Left colon (tissue), 2 donors: ENCODE measurements at places on chromosomes 1 and 21.

GRCh38 chr21:34201481-34201858, 128.1 kb downstream of the MRPS6 start:
- DNase-seq: no peak

- no peak for DNase-seq
Measured at GRCh38 chr1:102002057-102002456, 5.3 kb upstream of the OLFM3 start.

GRCh38 chr1:21537932-21538630, 28.9 kb downstream of the ALPL start:
- no peak for DNase-seq

DNA sequence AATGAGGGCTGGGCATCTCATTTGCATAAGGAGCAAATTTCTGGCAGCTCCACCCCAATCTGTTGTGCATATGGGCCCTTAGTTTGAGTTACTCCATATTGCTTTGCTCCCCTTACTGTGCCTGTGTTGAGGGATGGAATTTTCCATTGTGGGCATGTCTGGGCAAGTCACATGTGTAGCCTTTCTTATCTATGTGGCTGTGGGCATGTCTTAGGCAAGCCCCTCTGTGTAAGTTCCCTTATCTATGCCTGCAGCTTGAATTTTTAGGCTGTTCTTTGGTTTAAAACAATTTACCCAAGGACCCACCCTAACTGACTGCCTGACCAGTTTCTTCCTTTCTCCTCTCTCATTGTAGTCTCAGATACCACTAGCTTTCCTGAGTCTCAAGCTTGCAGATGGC, 405.7 kb upstream of the NCAM2 start:
- no peak for DNase-seq

DNA sequence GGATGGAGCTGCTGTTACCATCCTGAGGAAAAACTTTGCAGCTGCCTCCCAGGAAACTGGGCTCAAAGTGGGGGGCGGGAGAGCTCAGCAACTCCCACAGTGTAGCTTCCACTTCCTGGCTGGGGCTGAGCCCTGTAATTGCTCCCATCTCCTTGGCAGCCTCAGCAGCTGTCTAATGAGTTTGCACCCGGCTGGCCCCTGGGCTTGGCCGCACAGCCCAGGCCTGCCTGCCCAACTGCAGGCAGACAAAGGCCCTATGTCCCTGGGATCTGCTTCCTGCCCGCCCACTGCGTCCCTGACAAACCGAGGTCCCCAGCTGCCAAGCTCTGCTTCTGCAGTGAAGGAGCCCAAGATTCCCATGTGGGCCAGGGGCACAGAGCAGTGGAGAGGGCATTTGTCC, 30.1 kb downstream of the EDN2 start:
- DNase-seq: peak; percentile 75

GRCh38 chr1:94736073-94736472, 84.1 kb upstream of the SLC44A3 start:
- DNase-seq: no peak

DNA sequence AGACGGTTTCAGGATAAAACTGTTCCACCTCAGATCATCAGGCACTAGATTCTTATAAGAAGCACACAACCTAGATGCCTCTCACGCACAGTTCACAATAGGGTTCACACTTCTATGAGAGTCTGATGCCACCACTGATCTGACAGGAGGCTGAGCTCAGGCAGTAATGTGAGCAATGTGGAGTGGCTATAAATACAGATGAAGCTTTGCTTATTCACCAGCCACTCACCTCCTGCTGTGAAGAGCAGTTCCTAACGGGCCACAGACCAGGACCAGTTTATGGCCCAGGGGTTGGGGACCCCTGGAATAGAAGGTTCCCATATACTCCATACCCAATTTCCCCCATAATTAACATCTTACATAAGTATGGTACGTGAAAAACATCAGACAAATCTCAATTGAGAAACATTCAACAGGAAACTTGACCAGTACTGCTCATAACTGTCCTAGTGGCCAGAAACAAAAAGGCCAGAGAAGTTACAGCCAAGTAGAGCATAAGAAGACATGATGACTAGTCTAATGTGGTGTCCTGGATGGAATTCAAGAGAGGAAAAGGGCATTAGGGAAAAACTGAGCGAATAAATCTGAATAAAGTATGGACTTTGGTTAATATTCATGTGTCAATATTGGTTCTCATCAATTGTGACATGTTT, 24.7 kb upstream of the IGSF5 start:
- no peak for DNase-seq

GRCh38 chr1:228927946-228928898, 192.9 kb downstream of the RHOU start:
- no peak for DNase-seq

GRCh38 chr1:36119456-36119855, 5.6 kb downstream of the COL8A2 start:
- no peak for DNase-seq

GRCh38 chr1:214124281-214124805, 136.6 kb downstream of the PROX1 start:
- DNase-seq: no peak

- no peak for DNase-seq
Measured at GRCh38 chr1:197521118-197521739, 253.2 kb downstream of the CRB1 start.

GRCh38 chr1:201255479-201256362, 27.6 kb upstream of the PKP1 start:
- no peak for DNase-seq
